ENCODE measurements at places on chromosomes 6 and 20.

DNA sequence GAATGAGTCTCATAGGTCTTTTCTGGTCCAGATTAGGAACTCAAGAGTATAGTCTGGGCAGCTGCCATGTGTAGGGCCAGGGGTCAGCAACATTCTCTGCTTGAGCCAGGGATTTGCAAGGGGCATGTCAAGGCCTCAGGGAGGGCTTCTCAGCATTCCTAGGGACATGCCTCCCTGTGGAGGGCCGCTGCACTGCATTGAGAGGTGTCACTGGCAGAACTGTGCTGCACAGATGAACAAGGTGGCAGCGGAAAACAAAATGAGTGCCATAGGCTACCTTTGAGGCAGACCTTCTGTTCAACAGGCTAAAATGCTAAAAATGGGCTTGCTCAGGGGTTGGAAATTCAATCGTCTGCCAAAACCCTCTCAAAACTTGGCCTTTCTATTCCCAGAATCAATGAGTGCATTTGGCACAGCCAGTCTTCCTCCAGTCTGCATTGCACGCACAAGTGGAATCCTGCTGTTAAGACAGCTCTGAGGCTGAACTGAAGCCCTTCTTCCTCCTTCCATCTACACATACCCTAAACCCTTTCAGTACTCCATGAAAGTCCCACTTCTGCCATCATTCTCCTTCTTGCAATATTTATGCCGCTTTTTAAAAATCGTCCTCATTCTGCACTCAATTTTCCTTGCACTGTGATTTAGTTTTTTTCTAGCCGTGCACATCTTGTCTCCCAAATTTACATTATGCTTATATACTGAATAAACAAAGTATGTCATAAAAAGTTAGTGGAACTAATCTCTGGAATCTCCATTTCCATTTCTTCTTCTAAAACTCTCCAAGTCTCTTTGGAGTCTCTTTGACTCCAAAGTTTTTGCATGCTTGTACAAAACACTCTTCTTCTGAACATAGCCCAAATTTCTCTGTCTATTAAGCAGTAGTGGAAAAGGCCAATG is 51.7 kb downstream of the SLC26A8 start:
- peak; percentile 81 for DNase-seq

DNA sequence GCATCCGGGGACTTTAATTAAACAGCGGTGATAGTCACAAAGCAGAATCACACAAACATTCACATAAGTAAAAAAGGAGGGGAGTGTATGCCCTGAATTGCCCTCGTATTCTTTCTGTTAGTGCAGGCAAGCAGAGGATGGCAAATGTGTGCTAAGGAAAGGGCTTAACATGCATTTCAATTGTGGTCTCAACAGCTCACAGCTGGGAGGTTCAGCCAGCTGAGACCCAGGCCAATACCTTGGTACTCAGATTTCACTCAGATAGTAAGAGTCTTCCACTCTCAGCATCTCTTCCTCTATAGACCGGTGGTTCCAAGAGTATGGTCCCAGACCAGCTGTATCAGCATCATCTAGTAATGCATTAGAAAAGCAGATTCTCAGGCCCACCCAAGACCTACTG is 215.1 kb downstream of the PHACTR1 start:
- DNase-seq, result no peak

- no peak for DNase-seq
These were observed 281.3 kb downstream of the EPM2A start for GRCh38 chr6:145454006-145454405.

- DNase-seq, result peak; percentile 61
These were observed 9.5 kb upstream of the PAQR8 start for GRCh38 chr6:52352239-52353018.

- peak; percentile 98 for DNase-seq
These were observed 7.9 kb upstream of the MYT1 start for GRCh38 chr20:64156136-64156885.

DNA sequence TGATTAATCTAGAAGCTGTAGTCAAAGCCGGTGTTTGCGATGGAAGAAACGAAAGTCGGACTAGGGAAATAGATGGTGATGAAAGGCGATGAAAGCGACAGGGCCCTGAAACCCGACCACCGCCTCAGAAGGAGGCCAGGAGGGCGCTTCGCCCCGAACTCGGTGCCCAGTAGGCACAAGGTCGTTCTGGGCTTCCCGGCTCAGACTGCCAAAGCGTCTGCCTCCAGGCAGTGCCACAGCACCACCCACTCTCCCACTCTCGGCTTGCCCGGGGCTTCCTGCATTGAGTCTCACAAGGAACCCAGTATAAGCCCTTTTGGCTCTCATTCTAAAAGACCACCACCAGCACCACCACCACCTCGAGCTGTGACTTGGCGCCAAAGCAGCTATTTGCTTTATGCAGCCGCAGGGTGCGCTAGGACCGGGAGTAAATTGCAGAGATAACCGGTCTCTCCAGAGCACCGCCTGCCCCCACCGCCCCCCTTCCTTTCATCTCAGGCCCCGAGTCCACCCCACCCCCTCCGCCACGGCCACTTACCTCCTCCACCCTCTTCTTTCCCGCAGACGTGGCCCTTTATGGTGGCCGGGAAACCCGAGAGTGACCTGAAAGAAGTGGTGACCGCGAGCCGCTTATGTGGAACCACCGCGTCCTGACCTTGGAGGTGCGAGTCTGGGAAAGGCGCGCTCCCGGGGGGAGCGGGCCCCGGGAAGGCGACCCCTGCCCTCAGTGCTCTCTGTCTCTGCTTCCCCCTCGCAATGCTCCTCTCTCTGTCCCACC is 2.4 kb downstream of the TCF21 start:
- peak; percentile 25 for DNase-seq

DNA sequence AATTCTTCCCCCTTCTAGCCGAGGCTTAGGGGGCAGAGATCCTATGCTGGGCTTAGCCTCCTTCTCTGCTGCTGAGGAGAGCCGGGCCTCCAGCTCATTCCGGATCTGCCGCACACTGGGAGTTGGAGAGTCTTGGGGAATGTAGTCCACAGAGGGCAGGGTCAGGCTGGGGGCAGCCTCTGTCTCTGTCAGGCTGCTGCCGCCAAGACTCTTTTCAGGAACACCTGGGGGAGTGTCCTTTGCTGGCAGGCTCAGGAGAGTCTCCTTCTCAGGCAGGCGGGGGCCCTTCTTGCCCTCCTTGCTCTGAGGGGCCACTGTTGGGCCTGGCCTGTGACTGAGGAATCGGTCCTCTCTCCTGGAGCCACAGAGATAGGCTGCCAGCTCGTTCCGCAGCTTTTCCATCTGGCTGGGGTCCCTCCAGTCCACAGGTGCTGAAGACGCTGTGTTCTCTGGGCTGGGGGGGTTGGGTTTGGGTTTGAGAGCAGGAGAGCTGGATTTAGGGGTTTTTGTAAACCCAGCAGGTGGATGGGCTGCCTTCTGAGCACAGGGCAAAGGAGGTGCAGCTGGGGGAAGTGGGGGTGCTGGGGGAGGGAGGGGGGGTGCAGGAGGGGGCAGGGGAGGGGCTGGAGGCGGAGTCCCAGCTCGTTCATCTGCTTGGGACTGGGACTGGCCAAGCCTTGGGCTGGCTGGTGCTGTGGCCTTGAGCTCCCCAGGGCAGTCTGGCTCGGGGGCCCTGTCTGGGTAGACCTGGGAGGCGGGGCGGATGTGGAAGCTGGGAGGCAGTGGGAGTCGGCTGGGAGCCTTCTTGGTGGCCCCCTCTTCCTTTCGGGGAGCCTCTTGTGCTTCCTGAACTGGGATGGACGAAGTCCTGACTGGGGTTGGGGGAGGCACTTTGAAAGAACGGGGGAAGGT is 36.1 kb downstream of the C6orf132 start:
- no peak for DNase-seq

GRCh38 chr20:56691325-56691998 is 62.4 kb downstream of the TFAP2C start:
- DNase-seq, result no peak

DNA sequence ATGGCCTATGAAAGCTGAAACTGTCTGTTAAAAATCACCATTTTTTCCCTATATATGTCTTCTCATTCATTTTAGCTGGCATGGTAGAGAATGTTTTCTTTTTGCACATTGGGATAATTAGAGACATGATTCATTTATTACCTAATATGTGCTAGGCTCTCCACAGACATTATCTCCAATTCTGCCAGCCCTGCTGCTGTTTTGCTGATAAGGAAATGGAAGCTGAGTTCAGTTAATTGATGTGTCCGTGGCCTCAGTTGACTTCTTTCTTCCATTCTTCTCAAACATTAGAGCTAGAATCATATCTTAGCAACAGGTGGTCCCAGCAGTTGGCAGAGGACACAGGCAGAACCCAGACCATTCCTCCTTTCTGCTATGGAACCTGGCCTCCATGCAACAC is 644.1 kb upstream of the CITED2 start:
- DNase-seq, result no peak

GRCh38 chr6:33273129-33273923 is 1.5 kb downstream of the RPS18 start:
- DNase-seq, result no peak

- DNase-seq, result peak; percentile 53
These were observed 108.0 kb upstream of the LRFN2 start for GRCh38 chr6:40695114-40695513.

GRCh38 chr6:55293116-55293515 is 34.2 kb upstream of the GFRAL start:
- no peak for DNase-seq

- no peak for DNase-seq
These were observed 94.2 kb downstream of the ADAT2 start for GRCh38 chr6:143356101-143356880.

- no peak for DNase-seq
These were observed 589.4 kb downstream of the RFPL4B start for GRCh38 chr6:112936504-112936903.

- no peak for DNase-seq
These were observed 1.8 kb downstream of the TUBE1 start for GRCh38 chr6:112085286-112086065.

GRCh38 chr6:98678481-98678880 is 155.9 kb upstream of the POU3F2 start:
- DNase-seq, result no peak

GRCh38 chr6:150008588-150008987 is 16.7 kb downstream of the RAET1L start:
- no peak for DNase-seq

GRCh38 chr20:53330601-53331140 is 263.0 kb downstream of the ZNF217 start:
- DNase-seq, result no peak

- DNase-seq, result no peak
These were observed 514 bp upstream of the TSHZ2 start for GRCh38 chr20:52971498-52972189.

- DNase-seq, result no peak
These were observed 109.0 kb downstream of the MCHR2 start for GRCh38 chr6:99885051-99885450.

- no peak for DNase-seq
These were observed 24.7 kb upstream of the MROH8 start for GRCh38 chr20:37204056-37204455.

DNA sequence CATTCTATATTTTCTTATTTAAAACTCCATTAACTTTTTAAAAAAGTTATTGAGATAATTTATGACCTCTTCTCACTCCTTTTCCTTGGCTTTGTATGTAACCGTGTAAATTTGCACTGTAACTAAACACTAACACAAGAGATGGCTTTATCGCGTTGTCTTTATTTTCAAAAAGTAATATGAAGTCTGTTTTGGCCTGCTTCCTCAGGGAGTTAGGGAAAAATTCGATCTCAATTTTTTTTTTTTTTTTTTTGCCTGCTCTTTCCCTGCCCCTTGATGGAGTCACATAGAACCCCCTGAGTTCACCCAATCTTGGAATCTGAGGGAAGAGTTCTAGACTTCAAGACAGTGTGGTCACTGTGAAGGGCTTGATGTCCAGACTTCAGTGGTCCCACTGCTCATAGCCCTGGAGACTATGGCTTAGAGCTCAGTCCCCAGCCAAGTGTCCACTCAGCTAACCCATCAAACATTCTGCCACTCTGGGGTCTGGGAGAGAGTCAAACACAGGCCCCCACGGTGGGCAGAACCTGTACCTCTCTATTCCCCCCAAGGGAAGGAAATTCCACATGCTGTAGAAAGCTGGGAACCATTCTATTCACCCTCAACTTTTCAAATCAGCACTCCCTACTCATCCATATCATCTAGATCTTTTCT is 15.7 kb upstream of the TBC1D22B start:
- no peak for DNase-seq

GRCh38 chr20:36170542-36171215 is 16.1 kb downstream of the EPB41L1 start:
- no peak for DNase-seq

- no peak for DNase-seq
These were observed 2.7 kb downstream of the FOXC1 start for GRCh38 chr6:1612299-1612973.

GRCh38 chr6:23559587-23560343 is 566.2 kb upstream of the NRSN1 start:
- DNase-seq, result no peak

DNA sequence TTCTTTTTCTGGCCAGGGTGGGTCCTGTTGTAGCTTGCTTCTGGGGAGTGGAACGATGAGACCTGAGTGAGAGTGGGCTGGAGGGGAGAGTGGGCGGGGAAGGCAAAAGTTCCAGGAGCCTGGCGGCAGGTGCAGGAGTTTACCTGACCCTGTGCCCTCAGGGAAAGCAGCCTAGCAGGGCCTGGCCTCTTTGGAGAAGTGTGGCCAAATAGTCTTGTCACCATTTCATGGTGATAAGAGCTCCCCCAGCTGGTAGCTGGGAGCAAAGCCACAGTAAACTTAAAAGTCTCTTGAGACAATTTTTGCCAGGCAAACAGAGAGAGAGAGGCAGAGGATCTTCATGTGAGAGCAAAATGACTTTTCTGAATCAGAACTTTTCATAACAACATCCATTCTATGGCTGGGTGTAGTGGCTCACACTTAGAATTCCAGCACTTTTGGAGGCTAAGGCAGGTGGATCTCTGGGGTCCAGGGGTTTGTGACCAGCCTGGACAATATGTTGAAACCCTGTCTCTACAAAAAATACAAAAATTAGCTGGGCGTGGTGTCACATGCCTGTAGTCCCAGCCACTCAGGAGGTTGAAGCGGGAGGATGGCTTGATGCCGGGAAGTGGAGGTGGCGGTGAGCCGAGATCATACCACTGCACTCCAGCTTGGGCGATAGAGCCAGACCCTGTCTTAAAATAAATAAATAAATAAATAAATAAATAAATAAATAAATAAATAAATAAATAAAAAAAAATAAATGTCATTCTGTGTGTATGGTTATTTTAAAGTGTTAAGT is 161.8 kb upstream of the SCGN start:
- DNase-seq, result peak; percentile 79
